ENCODE measurements at places on chromosomes 7 and 10.

GRCh38 chr7:157136372-157136771 lies 2.4 kb upstream of the UBE3C start:
- DNase-seq, result no peak

DNA sequence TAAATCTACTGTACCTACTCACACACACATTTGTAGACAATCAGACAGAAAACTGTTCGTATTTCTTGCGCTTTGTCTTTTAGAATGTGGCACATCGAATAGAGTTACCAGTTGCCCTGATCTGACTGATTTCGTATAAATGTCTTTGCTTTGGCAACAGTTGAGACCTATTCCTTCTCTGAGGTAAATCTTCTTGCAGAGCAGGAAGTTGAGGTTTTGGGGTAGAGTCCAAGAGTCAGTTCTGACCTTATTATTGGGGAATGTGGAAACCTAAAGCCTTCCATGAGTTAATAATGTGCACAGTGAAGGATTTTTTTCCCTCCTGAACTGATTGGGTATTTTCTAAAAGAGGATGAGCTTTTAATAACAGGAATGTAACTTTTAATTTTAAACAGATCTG lies 135.3 kb downstream of the KIAA1217 start:
- DNase-seq, result no peak

DNA sequence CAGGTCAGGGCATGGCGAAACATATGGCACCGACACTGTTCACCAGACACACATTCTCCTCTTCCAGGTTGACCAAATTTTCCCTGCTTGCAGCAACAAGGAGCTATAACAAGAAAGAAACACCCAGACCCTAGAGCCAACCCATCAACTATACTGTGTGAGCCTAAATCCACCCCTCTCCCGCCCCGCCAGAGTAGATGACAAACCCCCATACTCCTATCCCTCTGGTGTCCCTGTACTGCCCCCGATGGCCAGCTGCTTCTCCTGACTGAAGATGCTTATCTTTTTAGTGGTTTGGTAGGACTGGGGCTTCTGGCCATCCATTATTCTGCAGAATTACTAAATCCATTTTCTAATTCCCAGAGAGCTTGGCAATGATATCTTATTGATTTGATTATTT lies 70.1 kb upstream of the EEPD1 start:
- no peak for DNase-seq

GRCh38 chr7:140769852-140770251 lies 73.3 kb downstream of the NDUFB2 start:
- DNase-seq, result no peak

- no peak for DNase-seq
Measured at GRCh38 chr7:106621393-106622132, 39.4 kb downstream of the CCDC71L start.

DNA sequence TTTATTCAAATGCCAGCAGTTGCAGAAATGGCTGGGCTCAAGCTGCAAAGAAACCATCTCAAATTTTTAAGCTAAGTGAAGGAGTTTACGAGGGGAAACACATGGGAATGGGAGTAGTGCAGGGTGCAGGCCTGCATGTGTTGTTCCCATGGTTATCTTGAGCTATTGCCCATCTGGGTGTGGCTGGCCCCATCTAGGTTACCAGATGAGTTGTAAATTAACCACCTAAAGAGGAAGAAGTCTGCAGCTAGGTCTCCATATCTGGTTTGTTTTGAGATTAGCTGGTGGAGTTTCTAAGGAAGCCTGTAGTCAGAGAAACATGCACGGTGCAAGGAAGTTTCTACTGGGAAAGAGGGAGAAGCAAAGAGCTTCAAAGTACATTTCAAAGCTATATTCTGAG lies 23.3 kb upstream of the STEAP2 start:
- DNase-seq, result no peak

- no peak for DNase-seq
Measured at GRCh38 chr7:13139436-13139835, 452.0 kb downstream of the ARL4A start.

- DNase-seq, result no peak
Measured at GRCh38 chr7:115911465-115911864, 119.1 kb downstream of the TFEC start.

DNA sequence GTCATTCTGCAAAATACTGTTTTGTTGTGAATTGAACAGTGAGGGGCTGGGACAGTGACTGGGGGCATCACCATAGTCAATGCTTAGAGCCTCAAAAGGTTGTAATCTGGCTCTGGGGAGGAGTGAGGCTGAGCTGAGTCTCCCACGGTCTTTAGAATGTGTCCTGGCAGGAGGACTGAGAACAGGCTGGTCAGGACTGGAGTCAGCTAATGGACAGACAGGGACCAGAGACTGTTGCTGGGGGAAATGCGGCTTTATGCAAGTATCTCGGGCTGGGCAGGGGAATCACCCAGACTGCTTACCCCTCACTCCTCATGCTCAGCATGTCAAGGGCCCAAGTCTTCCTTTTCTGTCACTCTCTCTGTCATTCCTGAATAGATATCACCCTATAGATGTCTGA lies 346.5 kb downstream of the TYW1 start:
- no peak for DNase-seq

GRCh38 chr10:100996678-100997359 lies 2.8 kb upstream of the LZTS2 start:
- DNase-seq, result peak; percentile 50
